ENCODE measurements at places on chromosomes 7 and 10.

DNA sequence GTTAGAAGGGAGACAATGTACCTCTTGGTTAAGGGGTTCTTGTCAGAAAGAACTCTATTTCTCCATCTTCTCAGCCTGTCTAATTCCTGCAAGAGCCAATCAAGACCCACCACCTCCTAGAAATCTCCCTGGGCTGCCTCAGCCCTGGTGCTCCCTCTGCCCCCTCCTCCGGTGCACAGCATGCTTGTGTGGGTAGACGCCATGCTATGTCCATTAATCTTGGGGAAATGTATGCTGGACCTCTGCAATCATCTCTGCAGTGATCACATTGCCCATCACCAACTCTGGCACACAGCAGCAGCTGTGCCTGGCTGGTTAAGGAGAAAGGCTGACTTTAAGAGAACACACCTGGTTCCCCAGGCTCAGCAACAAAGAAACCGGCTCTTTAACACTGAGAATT, 37.3 kb downstream of the SH3PXD2A start:
- no peak for DNase-seq

- no peak for DNase-seq
Measured at GRCh38 chr10:16348891-16349290, 87.9 kb upstream of the PTER start.

GRCh38 chr7:65746398-65746669, 126.5 kb upstream of the VKORC1L1 start:
- DNase-seq: no peak

GRCh38 chr10:11869743-11870460, 46.7 kb downstream of the PROSER2 start:
- DNase-seq: no peak

DNA sequence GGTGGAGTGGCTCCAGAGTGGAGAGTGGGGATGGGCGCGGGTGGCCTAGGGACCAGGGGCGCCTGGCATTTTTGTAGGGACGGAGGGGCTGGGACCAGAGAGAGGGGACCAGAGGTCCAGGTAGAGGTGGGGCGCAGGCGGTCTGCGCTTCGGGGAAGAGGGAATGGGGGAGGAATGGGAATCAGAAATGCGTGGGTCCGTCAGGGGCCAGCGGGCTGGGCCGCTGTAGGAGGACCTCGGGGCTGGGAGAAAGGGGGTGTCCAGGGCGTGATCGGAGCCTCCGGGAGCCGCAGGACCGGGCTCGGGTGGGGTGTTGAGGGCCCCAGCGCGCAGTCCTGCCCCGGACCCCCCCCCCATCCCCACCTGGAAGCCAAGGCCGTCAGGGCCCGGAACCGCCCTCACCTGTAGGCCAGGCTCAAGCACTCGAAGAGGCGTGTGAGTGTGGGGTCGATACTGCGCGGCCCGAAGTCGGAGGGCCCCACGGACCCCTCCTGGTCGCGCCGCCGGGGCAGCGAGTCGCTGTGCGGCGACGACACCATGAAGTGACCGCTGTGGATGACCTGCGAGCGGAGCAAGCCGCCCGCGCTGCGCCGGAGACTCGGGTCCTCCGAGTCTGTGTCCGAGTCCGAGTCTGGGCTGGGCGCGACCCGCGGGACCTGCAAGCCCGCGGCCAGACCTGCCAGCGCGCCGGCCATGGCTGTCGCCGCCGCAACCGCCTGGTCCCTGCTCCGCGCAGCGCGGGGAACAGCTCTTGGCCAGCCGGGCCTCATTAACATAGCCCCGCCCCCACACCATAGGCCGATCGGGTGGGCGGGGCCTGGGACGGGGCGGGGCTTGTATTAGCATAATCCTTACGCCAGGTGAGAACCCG, at the start of gene MLXIPL:
TSS of gene MLXIPL (minus strand) at position 725 of the 871 bp plus-strand sequence. CDS start at position 695, 30 bp downstream.
- peak; percentile 71 for DNase-seq

- no peak for DNase-seq
Measured at GRCh38 chr7:7972922-7973594, 4.5 kb downstream of the GLCCI1 start.

DNA sequence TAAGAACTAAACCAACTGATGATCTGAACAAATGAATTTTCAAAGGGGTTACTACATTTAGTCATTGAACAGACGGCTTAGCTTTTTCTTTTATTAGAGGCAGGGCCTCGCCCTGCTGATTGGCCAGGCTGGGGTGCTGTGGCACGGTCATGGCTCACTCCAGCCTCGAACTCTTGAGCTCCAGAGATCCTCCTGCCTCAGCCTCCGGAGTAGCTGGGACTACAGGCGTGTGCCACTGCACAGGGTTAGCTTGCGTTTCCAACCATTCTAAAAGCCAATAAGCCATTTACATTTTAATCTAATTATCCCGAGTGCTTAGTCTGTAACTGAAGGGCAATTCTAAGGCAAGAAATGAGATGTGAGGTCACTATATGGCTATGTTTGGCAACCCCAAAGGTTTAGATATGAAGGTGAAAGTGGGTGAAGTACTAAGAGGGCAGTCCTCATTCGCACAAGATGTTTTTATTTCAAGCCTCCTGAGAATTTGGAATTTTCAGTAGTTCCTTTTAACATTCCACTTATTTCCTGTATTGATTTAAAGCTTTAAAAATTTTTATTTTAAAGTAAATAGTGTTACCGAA, 1.6 kb upstream of the CDK13 start:
- DNase-seq: peak; percentile 13

- no peak for DNase-seq
Measured at GRCh38 chr10:44206127-44206818, 178.6 kb downstream of the CXCL12 start.

GRCh38 chr10:45444976-45445898, 71.2 kb downstream of the ALOX5 start:
- DNase-seq: peak; percentile 8

- no peak for DNase-seq
Measured at GRCh38 chr10:43233601-43234430, 33.0 kb downstream of the RASGEF1A start.

DNA sequence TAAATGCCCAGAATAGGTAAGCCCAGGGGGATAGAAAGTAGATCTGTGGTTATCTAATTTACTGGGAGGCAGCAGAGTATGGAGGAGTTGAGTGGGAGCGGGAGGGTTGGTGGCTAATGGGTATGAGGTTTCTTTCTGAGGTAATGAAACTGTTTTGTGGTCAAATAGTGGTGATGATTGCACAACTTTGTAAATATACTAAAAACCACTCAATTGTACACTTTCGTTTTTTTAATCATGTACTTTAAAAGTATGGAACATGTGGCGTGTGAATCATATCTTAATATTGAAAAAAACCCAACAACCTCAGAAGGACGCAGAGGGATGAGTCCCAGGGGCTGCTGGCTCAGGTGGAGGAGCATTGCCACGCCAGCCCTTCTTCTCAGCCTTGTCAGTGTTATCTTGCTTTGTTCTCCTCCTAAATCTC, 118.1 kb downstream of the WDR11 start:
- DNase-seq: no peak

- peak; percentile 37 for DNase-seq
Measured at GRCh38 chr10:121928528-121928884, 675 bp upstream of the ATE1 start.

DNA sequence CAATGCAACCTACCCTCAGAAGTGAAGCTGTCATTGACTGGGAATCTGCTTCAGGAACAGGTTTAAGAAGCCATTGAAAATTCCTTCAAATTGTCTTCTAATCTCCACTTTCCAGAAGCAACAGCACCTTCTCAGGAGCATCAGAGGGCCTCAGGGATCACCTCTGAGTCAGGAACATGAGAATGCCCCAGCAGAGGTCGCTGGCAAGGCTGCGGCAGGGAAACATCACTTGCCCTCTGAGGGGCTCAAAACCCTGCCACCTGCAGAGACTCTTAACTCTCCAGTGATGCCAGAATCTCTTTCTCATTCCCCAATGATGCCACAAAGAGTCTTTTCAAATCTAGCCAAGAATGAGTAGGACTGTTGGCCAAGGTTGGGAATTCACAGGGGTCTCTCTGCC, 5.9 kb upstream of the MAPK8 start:
- DNase-seq: no peak

DNA sequence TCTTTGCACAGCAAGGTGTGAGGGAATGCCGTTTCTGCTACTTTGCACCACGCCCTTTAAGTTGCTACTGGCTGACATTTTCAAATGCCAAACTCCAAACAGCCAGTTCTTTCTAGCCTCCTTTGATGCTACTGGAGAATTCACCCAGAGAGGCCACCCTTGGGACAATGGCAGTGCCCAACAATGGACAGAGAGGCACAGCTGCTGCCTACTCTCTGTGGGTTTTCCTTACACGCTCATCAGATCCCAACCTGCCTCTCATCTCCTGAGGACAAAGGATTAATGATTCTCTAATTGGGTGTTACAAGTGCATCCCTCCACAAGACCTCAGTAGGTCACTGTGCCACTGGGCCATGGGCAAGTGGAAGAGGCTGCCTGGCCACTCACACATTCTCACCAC, 105.8 kb downstream of the COBL start:
- no peak for DNase-seq

GRCh38 chr10:118259288-118259906, 82.7 kb downstream of the FAM204A start:
- peak; percentile 39 for DNase-seq

- no peak for DNase-seq
Measured at GRCh38 chr7:107530751-107531150, 33.0 kb downstream of the COG5 start.

GRCh38 chr10:15163253-15163828, 5.2 kb downstream of the NMT2 start:
- no peak for DNase-seq
